Endodermal cell (in vitro differentiated cells): ENCODE measurements at places on chromosomes 7 and 10. TPM values are rescaled to one million over a fixed set of nuclear protein-coding genes. Genes with fewer than 3 reads are reported as not detected.

- DNase-seq, result no peak
These were observed 1.0 kb downstream of the BCL7B start for GRCh38 chr7:73556208-73557107.

The ADRB1 gene
- not detected in 2 replicates for total RNA-seq

DNA sequence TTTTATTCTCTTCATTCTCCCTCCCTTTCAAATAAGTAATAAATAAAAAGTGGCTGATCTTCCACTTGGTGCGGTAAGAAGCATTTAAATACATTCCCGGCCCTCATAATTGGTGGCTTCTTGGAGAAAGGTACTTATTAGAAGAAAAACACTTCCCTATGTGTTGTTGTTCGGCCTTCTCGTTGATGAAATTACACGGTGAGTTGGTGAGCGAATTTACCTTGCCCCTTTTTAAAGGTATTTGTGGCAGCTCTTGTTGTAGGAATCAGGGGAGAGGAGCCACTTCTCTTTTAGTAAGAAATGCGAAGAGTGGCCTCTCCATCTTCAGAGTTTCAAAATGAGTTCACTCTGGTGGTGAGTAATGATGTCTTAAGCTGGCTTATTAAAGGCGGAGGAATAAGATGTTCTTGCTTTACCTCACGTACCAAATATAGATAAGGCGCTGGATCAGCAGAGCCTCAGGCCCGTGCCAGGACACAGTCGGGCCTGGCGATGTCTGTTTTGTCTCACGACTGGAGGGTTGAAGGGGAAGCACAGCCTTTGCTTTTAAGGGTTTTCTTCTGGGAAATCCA lies 135.9 kb downstream of the CUX1 start:
- DNase-seq, result no peak

DNA sequence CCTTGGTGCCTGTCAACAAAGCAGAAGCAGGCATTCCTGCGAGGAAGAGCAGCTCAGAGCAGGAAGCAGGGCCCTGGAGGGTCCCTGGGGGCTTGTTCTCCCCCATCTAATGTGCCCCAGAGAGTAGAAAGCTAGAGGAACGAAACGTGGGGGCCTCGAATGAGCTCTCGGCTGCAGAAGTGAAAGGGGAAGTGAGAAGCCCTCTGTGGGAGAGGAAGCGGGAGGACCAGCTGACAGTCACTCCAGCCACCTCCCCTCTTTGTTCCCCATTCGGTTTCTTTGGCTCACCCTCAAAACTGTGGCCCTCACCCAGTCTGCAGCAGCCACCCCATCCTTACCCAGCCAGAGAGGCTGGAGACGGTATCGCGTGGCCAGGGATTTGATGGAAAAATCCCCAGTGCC lies 25.0 kb downstream of the C10orf105 start:
- no peak for DNase-seq

DNA sequence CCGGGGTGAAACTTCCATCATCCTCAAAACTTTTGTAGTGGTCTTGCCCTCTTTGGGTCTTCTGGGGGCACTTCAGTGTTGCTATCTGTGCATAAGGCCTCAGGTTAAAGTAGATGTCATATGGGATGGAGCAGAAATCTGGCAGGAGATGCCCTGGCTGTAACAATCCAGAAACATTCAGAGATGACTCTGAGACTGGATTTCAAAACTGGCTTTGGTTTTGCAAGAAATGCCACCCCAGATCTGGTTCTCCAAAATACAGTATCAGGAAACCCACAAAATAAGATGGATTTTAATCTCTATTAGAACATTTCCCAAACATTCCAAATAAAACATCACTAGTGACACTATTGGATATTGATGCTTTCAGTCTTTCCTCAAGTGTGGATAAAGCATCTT lies 191.5 kb downstream of the REEP3 start:
- no peak for DNase-seq
